ENCODE measurements at places on chromosomes 1 and 21. TPM values are rescaled to one million over a fixed set of nuclear protein-coding genes. Genes with fewer than 3 reads are reported as not detected.
A peak's percentile ranks its signal among the peaks of the same experiment; 100 is the strongest.

TMCC2 gene
- total RNA-seq: 1.8 TPM

DNA sequence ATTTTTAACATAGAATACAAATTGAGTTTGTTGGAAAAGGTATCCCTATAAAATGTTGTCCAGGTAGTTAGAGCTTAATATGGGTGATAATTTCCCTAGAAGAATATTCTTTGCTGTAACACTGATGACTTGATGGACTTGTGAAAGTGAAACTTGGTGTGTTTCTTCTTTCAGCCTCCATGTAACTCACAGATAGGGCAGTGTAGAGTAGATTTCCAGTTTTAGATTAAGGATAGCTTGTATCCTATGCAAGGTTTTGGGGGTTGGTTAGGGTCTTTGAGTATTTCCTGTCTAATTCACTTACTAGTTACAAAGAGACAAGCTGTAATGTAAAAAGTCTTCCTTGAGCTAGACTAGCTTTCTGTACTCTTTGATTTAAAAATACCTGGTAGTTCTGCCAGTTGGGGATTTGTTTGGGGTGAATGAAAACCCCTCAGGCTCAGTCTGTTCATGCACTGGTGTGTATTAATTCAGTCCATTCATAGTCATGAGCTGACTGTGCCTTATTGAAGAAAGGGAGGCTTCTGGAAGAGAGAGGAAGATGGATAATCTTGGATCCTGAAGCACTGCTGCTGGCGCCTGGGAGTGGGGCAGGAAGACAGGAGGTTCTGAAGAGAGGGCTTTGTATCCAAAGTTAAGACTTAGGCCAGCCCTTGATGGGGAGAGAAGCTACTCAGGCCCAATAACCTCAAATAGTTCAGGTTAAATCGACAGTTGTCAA lies 83.6 kb downstream of the CAMTA1 start:
- H3K27ac ChIP-seq: no peak overlapping the region
- peaks cover 6% of the 10 kb centered on the region for H3K36me3 ChIP-seq
- no peak overlapping the region for H3K4me3 ChIP-seq
- no peak for DNase-seq
- no peaks in the 10 kb centered on the region for H3K27me3 ChIP-seq

RPE65 gene
- total RNA-seq: not detected

GRCh38 chr1:17356387-17357026 lies 15.5 kb upstream of the PADI6 start:
- no peaks in the 10 kb centered on the region for H3K36me3 ChIP-seq
- no peak for DNase-seq
- H3K4me3 ChIP-seq: no peak overlapping the region
- peaks cover 1% of the 10 kb centered on the region for H3K27me3 ChIP-seq
- H3K27ac ChIP-seq: no peak overlapping the region
- H3K4me1 ChIP-seq: no peaks in the 10 kb centered on the region

- H3K27ac ChIP-seq: no peak overlapping the region
- no peak for DNase-seq
- H3K36me3 ChIP-seq: no peaks in the 10 kb centered on the region
- H3K27me3 ChIP-seq: no peaks in the 10 kb centered on the region
- no peaks in the 10 kb centered on the region for H3K4me1 ChIP-seq
These were observed 52.7 kb downstream of the DIRAS3 start for GRCh38 chr1:67997746-67998145.

DNA sequence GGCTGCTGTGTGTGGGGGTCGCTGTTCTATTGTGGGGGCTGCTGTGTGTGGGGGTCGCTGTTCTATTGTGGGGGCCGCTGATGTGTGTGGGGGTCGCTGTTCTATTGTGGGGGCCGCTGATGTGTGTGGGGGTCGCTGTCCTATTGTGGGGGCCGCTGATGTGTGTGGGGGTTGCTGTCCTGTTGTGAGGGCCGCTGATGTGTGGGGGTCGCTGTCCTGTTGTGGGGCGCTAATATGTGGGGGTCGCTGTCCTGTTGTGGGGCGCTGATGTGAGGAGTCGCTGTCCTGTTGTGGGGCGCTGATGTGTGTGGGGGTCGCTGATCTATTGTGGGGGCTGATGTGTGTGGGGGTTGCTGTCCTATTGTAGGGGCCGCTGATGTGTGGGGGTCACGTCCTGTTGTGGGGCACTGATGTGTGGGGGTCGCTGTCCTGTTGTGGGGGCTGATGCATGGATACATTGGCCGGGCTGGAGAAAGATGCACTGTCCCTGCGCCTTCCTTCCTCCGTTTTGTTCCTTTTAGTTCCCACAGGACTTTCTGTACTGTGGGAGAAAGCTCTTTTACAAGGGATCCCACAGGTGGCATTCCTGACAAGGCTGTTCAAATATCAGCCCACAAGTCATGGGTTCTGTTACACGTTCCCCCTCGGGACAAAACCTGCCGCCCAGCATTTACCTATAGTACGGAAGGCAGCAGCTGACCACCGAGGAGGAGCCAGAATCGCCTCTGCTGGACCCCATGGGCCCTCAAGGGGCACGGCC lies 27.5 kb downstream of the SETD4 start:
- peaks cover 15% of the 10 kb centered on the region for H3K36me3 ChIP-seq
- H3K4me1 ChIP-seq: peaks cover 3% of the 10 kb centered on the region
- no peak overlapping the region for H3K27ac ChIP-seq
- H3K4me3 ChIP-seq: no peak overlapping the region
- H3K27me3 ChIP-seq: no peaks in the 10 kb centered on the region
- no peak for DNase-seq

CD53 gene
- total RNA-seq: 659 TPM

GRCh38 chr1:19635646-19636045 lies 8.5 kb upstream of the NBL1 start:
- no peak overlapping the region for H3K4me3 ChIP-seq
- H3K27ac ChIP-seq: no peak overlapping the region
- H3K4me1 ChIP-seq: no peaks in the 10 kb centered on the region
- H3K36me3 ChIP-seq: no peaks in the 10 kb centered on the region
- DNase-seq: no peak
- H3K27me3 ChIP-seq: no peaks in the 10 kb centered on the region

CASZ1 gene
- total RNA-seq: 9.0 TPM

DNA sequence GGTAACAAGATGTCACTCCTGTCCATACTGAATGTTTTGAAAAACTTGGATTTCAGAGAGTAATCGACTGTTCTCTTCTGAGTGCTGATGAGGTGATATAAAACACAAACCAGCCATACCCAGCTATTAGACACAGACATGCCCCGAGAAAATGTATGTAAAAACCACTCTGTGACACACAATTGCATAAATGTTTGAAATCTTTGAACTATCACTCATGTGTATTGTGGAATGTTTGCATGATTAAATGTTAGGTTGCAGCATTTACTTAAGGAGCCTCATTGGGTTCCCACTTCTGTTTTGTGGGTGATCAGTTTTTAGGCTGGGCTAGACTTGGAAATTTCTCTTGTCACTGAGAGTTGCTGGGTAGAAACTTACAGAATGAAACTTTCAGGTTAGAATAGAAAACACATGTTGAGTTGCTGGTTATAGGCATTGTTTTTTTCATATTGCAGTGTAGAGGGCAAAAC lies 270.4 kb upstream of the B3GALT2 start:
- DNase-seq: no peak
- H3K36me3 ChIP-seq: peaks cover 2% of the 10 kb centered on the region
- no peaks in the 10 kb centered on the region for H3K27me3 ChIP-seq
- no peak overlapping the region for H3K4me3 ChIP-seq

DNA sequence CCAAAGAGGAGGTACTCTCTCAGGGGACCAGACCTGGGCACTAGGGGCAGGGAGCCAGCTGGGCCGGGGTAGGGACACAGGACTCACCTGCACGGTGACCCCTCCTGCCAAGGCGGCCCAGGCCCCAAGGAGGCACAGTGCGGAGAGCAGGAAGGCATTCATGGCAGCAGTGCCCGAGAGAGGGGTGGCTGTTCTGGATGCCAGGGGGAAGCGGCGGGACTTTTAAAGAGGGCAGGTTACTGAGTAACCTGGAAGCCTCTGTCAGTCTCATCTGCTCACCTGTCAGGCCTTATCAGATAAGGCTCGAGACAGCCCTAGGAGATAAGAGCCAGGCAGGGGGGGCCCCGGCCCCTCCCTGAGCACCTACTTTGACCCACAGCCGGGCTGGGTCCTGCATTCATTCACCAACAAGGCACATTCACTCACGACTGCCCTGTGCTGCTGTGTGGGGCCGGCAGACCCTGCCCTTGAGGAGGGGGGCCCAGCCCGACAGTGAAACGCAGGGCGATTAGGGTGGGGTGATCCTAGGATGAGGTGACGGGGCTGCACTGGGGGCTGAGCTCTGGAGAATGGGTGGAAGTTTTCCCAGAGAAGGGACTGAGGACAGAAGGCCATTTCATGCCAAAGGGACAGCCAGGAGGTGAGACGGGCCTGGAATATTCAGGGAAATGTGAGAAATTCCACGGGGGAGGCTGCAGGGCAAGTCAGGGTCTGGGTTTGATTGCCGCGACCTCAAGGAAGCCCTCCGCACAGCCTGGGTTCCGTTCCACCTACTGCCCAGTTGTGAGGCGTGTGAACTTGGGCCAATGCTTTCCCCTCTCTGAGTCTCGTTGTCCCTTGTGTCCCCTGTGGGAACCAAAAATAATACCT lies at the start of gene GUCA2A:
TSS of gene GUCA2A (minus strand) at position 195 of the 870 bp plus-strand sequence. CDS start at position 162, 33 bp downstream.
- peaks cover 5% of the 10 kb centered on the region for H3K27me3 ChIP-seq
- H3K4me3 ChIP-seq: no peak within 1 kb of the TSS
- H3K36me3 ChIP-seq: no peaks in the 10 kb centered on the region
- peaks cover 3% of the 10 kb centered on the region for H3K4me1 ChIP-seq
- no peak for DNase-seq

- H3K4me3 ChIP-seq: peak within 1 kb of the TSS; percentile 13
- peaks cover 5% of the 10 kb centered on the region for H3K4me1 ChIP-seq
- peaks cover 46% of the 10 kb centered on the region for H3K27me3 ChIP-seq
- DNase-seq: no peak
These were observed at the start of gene ADGRL2 for GRCh38 chr1:81800695-81801650. Gene ADGRL2, plus strand, starts transcription at chr1:81800934. Its CDS starts 36,051 bp downstream, at chr1:81836985.

DNA sequence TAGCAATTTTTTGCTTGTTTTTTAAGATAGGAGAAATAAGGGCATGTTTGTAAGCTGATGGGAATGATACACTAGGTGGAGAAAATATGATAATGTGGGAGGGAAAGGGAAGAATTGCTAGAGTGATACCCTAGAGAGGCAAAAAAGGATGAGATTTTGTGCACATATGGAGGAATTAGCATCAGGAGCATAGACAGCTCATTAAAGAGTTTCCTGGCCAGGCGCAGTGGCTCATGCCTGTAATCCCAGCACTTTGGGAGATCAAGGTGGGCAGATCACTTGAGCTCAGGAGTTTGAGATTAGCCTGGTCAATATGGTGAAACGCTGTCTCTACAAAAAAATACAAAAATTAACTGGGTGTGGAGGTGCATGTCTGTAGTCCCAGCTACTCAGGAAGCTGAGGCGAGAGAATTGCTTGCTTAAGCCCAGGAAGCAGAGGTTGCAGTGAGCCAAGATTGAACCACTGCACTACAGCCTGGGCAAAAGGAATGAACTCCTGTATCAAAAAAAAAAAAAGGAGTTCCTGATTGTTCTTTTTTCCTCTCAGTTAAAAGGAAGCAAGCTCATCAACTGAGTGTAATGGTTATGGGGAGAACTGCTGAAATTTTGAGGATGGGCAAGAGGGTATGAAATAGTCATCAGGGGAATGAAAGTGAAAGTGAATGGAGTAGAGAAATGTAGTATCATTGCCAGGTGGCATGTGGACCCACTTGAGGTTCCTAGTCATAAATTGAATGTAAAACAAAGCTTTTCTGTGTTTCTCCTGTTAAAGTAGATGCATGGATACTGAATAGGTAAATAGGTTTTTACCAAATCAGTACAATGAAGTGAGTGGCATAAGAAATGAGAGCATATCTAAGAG lies 35.5 kb downstream of the SH3GLB1 start:
- DNase-seq: no peak
- H3K27ac ChIP-seq: no peak overlapping the region
- H3K36me3 ChIP-seq: peaks cover 36% of the 10 kb centered on the region

- peak overlapping the region; percentile 83 for H3K27ac ChIP-seq
- H3K36me3 ChIP-seq: peaks cover 81% of the 10 kb centered on the region
- no peaks in the 10 kb centered on the region for H3K27me3 ChIP-seq
These were observed 12.6 kb downstream of the METTL13 start for GRCh38 chr1:171794085-171794484.

GRCh38 chr1:178954325-178954690 lies 71.4 kb upstream of the FAM20B start:
- H3K27me3 ChIP-seq: no peaks in the 10 kb centered on the region
- DNase-seq: no peak
- H3K4me3 ChIP-seq: no peak overlapping the region
- no peaks in the 10 kb centered on the region for H3K36me3 ChIP-seq
- H3K27ac ChIP-seq: no peak overlapping the region

DNA sequence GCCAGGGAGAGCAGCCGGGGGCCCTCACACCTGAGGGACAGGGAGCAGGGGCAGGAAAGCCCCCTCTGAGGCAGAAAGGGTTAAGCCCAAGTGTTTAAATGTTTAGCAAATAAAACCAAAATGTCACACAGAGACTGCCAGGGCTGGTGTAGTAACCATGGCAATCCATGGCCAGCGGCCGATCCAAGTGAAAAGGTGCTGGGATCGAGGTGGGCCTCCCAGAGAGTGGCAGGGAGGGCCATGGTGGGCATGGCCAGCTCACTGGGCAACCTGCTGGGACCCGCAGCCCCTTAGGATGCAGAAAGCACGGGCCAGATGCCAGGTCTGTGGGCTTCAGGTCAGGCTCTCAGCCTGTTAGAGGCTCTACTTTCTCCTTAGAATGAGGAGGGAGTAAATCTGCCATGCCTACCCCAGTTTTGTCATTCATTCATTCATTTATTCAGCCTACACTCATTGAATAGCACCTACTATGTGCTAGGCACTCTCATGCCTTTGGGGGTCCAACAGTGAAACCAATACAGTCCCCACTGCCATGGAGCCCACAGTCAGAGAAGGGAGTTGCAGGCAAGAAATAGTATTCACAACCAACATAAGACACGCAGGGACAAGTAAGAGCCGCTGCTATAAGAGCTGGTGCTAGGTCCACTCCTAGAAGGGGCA lies 56.1 kb downstream of the KCNN3 start:
- no peak for DNase-seq
- H3K4me1 ChIP-seq: peaks cover 4% of the 10 kb centered on the region
- no peaks in the 10 kb centered on the region for H3K36me3 ChIP-seq
- no peak overlapping the region for H3K27ac ChIP-seq

- no peaks in the 10 kb centered on the region for H3K36me3 ChIP-seq
- H3K4me3 ChIP-seq: no peak overlapping the region
- no peak overlapping the region for H3K27ac ChIP-seq
- no peak for DNase-seq
- H3K27me3 ChIP-seq: peaks cover 2% of the 10 kb centered on the region
These were observed 72.6 kb upstream of the RGL1 start for GRCh38 chr1:183732236-183732880.

PLA2G4A gene
- total RNA-seq: 0.13 TPM

RPF1 gene
- 37.8 TPM for total RNA-seq

DNA sequence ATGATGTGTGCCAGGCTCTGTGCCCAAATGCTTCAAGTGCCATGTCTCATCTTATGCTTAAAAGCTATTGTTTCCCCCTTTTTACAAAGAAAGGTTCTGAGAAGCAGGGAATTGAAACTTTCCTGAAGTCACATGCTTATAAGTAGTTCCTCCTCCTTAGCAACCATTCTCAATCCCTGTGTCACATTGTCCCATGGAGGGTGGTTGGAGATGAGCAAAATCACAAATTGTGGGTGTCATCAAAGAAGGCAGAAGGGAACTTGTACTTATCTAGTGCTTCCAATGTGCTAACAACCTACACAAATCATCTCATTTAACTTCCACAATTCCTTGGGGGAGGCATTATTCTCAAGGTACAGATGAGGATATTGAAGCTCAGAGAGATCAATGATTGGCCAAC lies 10.1 kb upstream of the ERICH3 start:
- no peak overlapping the region for H3K27ac ChIP-seq
- no peak overlapping the region for H3K4me3 ChIP-seq
- no peak for DNase-seq

Data from activated CD4-positive, alpha-beta memory T cell treated with anti-CD3 and anti-CD28 coated beads, Interleukin-2, amount 10 ng/mL, durations not matched to agents 7 days and 5 days (primary cell).